ENCODE measurements at places on chromosomes 6 and 20.

DNA sequence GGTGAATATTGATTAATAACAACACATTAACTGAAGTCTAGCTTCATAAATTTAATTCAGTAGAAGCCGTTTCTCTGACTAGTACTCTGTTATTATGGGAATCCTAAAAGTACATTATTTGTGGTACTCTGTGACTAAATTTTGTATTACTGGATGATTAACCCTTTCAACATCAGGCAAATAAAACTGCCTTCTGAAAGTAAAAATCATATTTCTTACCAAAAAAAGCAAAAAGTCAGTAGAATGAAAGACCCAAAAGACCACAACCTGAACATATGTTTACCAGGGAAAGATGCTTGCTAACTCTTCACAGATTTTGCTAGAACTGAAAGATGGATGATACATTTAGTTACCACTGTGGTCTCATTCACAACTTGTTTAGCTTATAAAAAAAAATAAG is 73.2 kb downstream of the AHI1 start:
- DNase-seq, result no peak

DNA sequence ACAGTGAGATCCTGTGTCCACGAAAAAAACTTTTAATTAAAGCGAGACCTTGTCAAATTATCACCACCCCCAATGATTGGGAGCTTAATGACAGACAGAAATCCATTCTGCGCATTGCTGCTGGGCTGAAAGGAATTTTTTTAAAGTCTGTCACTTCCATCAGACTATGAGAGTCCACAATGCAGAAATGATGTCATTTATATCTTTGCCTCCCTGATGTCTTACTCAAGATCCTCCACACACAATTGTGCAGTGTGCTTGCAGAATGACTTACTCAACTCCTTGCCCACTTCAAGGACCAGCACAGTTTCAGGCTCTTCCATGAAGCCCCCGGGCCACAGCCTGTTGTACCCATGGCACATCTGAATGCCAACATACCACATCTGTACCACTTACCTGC is 41.0 kb downstream of the GPLD1 start:
- DNase-seq, result no peak

DNA sequence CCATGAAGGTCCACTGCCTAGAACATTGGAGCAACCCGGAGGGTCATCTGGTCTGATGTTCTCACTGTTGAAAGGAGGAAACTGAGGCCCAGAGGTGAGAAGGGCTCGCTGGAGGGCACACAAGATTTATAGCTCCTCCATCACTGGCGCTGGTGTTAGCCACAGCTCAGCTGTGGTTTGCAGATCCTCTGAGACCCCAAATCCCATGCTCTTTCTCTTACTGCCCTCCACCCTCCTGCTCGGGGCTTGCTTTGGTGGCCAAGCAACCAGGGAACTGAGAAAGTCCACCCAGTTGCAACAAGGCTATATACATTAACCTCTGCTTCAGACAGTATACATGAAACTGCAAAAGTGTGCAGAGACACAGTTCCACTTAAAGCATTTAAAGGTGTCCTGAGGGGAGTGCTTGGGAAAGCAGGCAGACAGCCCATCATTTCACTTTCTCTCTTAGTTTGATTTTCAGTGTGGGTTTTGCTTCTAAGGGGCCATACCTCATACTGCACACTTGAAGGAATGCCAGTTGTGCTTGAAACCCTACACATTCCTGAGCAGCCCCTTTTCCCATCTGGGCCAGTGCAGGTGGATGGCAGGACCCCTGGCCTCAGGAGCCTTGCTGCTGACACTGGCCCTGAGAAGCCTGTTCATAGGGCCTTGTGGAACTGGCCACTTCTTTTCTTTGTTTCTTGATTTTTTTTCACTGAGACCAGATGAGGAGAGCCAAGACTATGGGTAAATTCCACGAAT is 347.6 kb downstream of the CDC5L start:
- no peak for DNase-seq

DNA sequence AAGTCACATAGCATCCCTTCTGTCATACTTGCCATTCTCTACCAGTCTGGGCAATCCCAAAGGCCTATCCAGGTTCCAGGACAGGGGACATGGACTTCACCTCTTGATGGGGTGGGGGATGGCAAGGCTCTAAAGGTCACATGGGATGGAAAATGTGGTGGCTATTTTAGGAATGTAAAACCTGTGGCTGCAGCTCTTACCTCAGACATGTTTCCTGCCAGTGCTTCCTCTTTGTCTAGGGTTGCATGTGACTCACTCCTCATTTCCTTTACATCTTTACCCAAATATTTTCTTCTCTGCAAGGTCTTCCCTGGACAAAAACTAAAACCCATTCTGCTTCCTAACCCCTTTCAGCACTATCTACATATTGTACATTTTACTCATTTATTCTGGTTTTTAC is 135.7 kb downstream of the BTBD3 start:
- DNase-seq, result no peak

GRCh38 chr6:6503191-6503590 is 85.3 kb upstream of the LY86 start:
- no peak for DNase-seq

- DNase-seq, result no peak
Measured at GRCh38 chr20:13436530-13436929, 202.2 kb downstream of the TASP1 start.
